Neural crest cell (in vitro differentiated cells): ENCODE measurements at places on chromosomes 6 and 20. TPM values are rescaled to one million over a fixed set of nuclear protein-coding genes. Genes with fewer than 3 reads are reported as not detected.

- no peak overlapping the region for H3K27ac ChIP-seq
- H3K27me3 ChIP-seq = no peaks in the 10 kb centered on the region
- no peak for DNase-seq
- H3K4me3 ChIP-seq = no peak overlapping the region
Observed at GRCh38 chr6:139860203-139860602, 485.8 kb upstream of the CITED2 start.

DNA sequence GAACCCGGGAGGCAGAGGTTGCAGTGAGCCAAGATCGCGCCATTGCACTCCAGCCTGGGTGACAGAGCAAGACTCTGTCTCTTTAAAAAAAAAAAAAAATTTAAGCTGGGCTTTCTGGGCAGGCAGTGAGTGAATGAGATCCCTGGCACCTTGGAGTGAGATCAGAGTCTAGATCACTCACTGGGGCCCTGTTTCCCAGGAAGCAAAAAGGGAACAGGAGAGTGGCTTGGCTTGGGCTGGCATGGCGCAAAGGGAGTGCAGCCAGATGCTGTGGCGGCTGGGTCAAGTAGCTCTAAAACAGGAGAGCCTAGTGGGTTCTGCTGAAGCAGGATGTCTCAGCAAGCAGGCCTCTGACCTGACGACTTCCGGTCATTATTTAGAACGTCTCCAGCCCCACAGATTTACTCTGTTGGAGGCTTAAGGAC, 10.4 kb downstream of the PLCG1 start:
- peak overlapping the region; percentile 22 for H3K27ac ChIP-seq
- no peaks in the 10 kb centered on the region for H3K27me3 ChIP-seq
- H3K4me1 ChIP-seq = peaks cover 57% of the 10 kb centered on the region
- no peak for DNase-seq

GRCh38 chr20:11437611-11438380, 479.9 kb upstream of the BTBD3 start:
- H3K36me3 ChIP-seq = peaks cover 29% of the 10 kb centered on the region
- peaks cover 2% of the 10 kb centered on the region for H3K4me1 ChIP-seq
- DNase-seq = no peak
- no peak overlapping the region for H3K4me3 ChIP-seq
- no peaks in the 10 kb centered on the region for H3K27me3 ChIP-seq

GRCh38 chr6:170150590-170150945, 140.3 kb downstream of the DLL1 start:
- H3K27ac ChIP-seq = no peak overlapping the region
- no peak for DNase-seq
- peaks cover 40% of the 10 kb centered on the region for H3K4me1 ChIP-seq
- H3K27me3 ChIP-seq = peaks cover 20% of the 10 kb centered on the region
- no peaks in the 10 kb centered on the region for H3K36me3 ChIP-seq
- H3K4me3 ChIP-seq = no peak overlapping the region

DNA sequence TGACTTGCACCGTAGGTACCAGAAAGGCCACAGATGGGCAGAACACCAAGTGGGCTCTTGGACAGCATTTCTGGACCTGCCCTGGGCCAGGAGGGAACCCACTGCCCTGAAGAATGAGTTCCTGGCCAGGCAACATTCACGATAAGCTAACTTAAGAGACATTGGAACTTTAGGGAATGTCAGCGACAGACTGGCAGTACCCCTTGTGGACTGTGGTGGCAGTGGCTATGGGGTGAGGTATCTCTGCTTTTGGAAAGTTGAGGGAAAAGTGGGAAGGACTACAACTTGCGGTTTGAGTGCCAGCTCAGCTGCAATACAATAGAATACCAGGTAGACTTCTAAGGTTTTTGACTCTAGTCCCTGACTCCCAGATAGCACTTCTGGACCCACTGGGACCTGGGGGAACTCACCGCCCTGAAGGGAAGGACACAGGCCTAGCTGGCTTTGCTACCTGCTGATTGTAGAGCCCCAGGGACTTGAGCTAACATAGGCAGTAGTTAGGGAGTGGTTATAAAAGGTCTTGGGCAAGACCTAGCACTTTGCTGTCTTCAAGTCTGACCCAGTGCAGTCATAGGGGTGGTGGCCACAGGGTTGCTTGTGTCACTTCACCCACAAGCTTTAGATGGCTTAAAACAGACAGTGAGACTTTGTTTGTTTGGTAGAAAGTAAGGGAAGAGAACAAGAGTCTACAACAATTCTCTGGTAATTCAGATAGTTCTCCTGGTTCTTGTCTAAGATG, 617.6 kb downstream of the COL12A1 start:
- peaks cover 2% of the 10 kb centered on the region for H3K36me3 ChIP-seq
- peaks cover 1% of the 10 kb centered on the region for H3K4me1 ChIP-seq
- H3K27me3 ChIP-seq = no peaks in the 10 kb centered on the region
- no peak for DNase-seq

DNA sequence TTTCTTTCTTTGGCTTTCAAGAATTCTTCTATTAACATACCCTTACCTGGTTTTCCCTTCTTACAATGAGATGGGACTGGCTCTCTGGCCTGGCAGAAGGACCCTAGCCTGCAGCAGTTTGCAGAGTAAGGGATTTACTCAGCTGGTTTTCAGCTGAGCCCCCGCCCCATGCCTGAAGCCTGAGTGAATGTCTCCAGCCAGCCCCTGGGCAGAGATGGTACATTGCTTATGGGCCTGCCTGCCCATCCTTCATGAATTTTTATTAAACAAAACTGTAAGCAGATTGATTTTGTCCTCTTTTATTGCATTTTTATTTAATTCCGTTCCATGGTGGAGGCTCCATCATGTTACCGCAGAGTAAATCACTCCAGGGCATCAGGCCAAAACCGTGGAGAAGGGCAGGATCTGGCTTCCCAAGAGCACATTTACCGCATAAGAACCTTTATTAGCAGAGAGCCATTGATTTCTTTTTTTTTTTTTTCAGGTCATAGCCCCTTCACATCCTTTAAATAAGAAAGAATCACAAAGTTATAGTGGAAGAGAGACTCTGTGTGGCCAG, 316.2 kb downstream of the DHX35 start:
- H3K4me3 ChIP-seq = no peak overlapping the region
- no peak overlapping the region for H3K27ac ChIP-seq
- peaks cover 8% of the 10 kb centered on the region for H3K36me3 ChIP-seq
- H3K4me1 ChIP-seq = peaks cover 8% of the 10 kb centered on the region
- no peak for DNase-seq

- H3K27ac ChIP-seq = no peak overlapping the region
- DNase-seq = no peak
- H3K36me3 ChIP-seq = peaks cover 2% of the 10 kb centered on the region
Observed at GRCh38 chr6:2828629-2829028, 13.0 kb downstream of the SERPINB1 start.

- H3K27me3 ChIP-seq = no peaks in the 10 kb centered on the region
- H3K27ac ChIP-seq = no peak overlapping the region
- H3K36me3 ChIP-seq = no peaks in the 10 kb centered on the region
- no peak for DNase-seq
- H3K4me3 ChIP-seq = no peak overlapping the region
Observed at GRCh38 chr6:20260360-20260759, 48.1 kb upstream of the MBOAT1 start.

GRCh38 chr20:7940341-7940740, at the start of gene HAO1:
TSS of gene HAO1 (minus strand) at chr20:7940458. CDS start at chr20:7940422, 36 bp downstream.
- DNase-seq = no peak
- no peak within 1 kb of the TSS for H3K27ac ChIP-seq
- peaks cover 13% of the 10 kb centered on the region for H3K4me1 ChIP-seq
- no peak within 1 kb of the TSS for H3K4me3 ChIP-seq
- no peaks in the 10 kb centered on the region for H3K36me3 ChIP-seq

DNA sequence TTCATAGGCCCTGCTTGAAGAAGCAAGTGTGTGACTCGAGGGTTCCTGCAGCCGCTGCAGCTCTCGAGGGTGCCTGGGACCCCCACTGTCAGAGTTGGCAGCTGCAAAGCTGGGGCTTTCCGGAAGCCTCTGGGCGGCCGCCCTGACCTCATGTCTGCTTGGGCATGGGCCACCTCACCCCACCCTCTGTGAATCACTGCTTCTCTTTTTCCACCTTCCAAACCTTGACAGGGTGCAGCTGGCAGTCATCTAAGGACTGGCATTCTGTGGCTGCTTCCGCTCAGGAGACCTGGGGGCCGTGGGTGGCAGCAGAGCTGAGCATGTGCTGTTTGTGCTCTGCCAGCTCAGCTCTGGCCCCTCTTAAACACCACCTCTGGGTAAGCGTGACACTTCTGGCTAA, 32.0 kb downstream of the ERMARD start:
- H3K27ac ChIP-seq = peak overlapping the region; percentile 10
- H3K27me3 ChIP-seq = no peaks in the 10 kb centered on the region
- no peak for DNase-seq
- no peak overlapping the region for H3K4me3 ChIP-seq
- H3K4me1 ChIP-seq = no peaks in the 10 kb centered on the region

GRCh38 chr20:47202733-47203667, 153.5 kb downstream of the ZMYND8 start:
- peaks cover 16% of the 10 kb centered on the region for H3K4me1 ChIP-seq
- no peak overlapping the region for H3K4me3 ChIP-seq
- H3K36me3 ChIP-seq = peaks cover 5% of the 10 kb centered on the region
- H3K27me3 ChIP-seq = no peaks in the 10 kb centered on the region
- DNase-seq = no peak

- H3K27me3 ChIP-seq = peaks cover 20% of the 10 kb centered on the region
- no peak overlapping the region for H3K4me3 ChIP-seq
- no peak for DNase-seq
- H3K4me1 ChIP-seq = no peaks in the 10 kb centered on the region
Observed at GRCh38 chr6:137025786-137026730, 18.7 kb downstream of the IL20RA start.

DNA sequence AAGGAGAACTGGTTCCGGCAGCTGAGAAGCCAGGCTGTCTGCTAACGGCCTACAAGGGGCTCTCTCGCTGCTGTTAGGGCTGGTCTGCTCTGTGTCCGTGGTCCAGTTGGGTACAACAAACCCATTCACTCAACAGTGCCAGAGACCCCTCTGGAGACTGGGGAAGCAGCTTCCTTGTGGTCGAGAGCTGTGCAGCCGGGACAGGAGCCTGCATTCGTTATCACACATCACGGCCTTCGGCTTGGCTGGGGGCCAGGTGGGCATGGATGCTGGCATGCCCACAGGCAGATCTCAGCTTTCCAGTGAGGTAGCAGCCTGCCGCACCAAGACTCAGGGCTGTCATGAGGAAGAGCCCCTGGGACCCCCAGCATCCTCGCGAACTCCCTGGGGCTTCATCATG, 124.7 kb downstream of the PREX1 start:
- H3K36me3 ChIP-seq = peaks cover 26% of the 10 kb centered on the region
- no peak overlapping the region for H3K4me3 ChIP-seq
- no peaks in the 10 kb centered on the region for H3K27me3 ChIP-seq
- no peak overlapping the region for H3K27ac ChIP-seq
- peaks cover 19% of the 10 kb centered on the region for H3K4me1 ChIP-seq

GRCh38 chr6:166560222-166560621, 26.3 kb downstream of the RAMACL start:
- DNase-seq = no peak
- no peaks in the 10 kb centered on the region for H3K27me3 ChIP-seq
- no peak overlapping the region for H3K27ac ChIP-seq
- H3K4me1 ChIP-seq = peaks cover 23% of the 10 kb centered on the region
- H3K4me3 ChIP-seq = no peak overlapping the region

- H3K4me3 ChIP-seq = no peak overlapping the region
- no peaks in the 10 kb centered on the region for H3K27me3 ChIP-seq
- no peak for DNase-seq
- H3K27ac ChIP-seq = no peak overlapping the region
Observed at GRCh38 chr20:3861191-3861590, 14.6 kb downstream of the MAVS start.

GRCh38 chr20:38230957-38231526, 29.5 kb downstream of the KIAA1755 start:
- peaks cover 7% of the 10 kb centered on the region for H3K4me1 ChIP-seq
- no peak overlapping the region for H3K4me3 ChIP-seq
- H3K36me3 ChIP-seq = no peaks in the 10 kb centered on the region
- no peak for DNase-seq
- no peaks in the 10 kb centered on the region for H3K27me3 ChIP-seq

- no peak overlapping the region for H3K4me3 ChIP-seq
- no peaks in the 10 kb centered on the region for H3K36me3 ChIP-seq
- no peak overlapping the region for H3K27ac ChIP-seq
- no peak for DNase-seq
Observed at GRCh38 chr6:49326347-49326746, 136.7 kb downstream of the MMUT start.

- DNase-seq = no peak
- H3K36me3 ChIP-seq = no peaks in the 10 kb centered on the region
- H3K4me3 ChIP-seq = no peak overlapping the region
- peaks cover 25% of the 10 kb centered on the region for H3K27me3 ChIP-seq
- H3K4me1 ChIP-seq = no peaks in the 10 kb centered on the region
Observed at GRCh38 chr20:22920898-22921297, 114.2 kb upstream of the SSTR4 start.

GRCh38 chr6:66948106-66948505, 1241.1 kb upstream of the EYS start:
- H3K27me3 ChIP-seq = no peaks in the 10 kb centered on the region
- H3K36me3 ChIP-seq = no peaks in the 10 kb centered on the region
- no peak overlapping the region for H3K27ac ChIP-seq
- H3K4me3 ChIP-seq = no peak overlapping the region
- H3K4me1 ChIP-seq = no peaks in the 10 kb centered on the region
- no peak for DNase-seq

DNA sequence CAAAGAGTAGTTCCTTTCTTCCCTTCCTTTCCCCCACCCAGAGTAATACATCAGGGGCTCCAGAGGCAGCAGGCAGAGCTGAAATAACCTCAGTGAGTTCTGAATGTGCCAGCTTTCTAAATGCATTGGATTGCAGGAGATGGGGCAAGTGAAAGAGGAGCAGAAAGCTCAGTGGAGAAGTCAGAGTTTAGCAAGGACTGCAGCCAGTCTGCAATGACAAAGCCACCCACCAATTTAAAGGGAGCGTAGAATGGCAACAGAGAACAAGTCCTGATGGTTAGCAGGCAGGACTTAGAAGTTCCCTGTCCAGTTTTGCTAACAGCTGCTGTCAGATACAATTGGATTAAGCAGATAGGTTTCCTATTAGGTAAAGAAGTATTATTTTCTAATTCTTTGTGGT, 203.4 kb upstream of the RIN2 start:
- DNase-seq = no peak
- no peak overlapping the region for H3K4me3 ChIP-seq
- H3K27ac ChIP-seq = no peak overlapping the region
- H3K4me1 ChIP-seq = no peaks in the 10 kb centered on the region
- H3K27me3 ChIP-seq = no peaks in the 10 kb centered on the region
- no peaks in the 10 kb centered on the region for H3K36me3 ChIP-seq

DNA sequence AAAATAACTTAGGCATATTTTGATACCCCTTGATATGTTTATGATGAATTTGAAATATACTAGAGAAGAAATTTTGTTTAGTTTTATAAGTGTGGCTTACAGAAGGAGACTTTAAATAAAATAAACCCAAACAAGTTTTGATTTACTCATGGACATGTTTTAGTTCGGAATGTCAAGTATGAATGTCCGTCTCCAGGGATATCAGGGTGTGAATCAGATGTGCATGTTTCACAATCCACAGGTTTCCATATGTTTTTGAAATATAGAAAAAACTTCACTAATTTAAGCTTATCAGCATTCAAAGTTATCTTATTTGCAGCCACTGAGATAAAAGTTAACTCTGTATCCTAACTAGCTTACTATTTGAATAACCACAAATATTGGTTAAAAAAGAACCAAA, 51.5 kb downstream of the PLCB1 start:
- DNase-seq = no peak
- H3K4me1 ChIP-seq = no peaks in the 10 kb centered on the region
- H3K36me3 ChIP-seq = no peaks in the 10 kb centered on the region

Gene SLC12A5
- 9.6 and 10.0 TPM in 2 replicates for total RNA-seq

Gene SLC18B1
- 18.4 and 18.8 TPM in 2 replicates for total RNA-seq

Gene TMEM242
- total RNA-seq = 10.4 and 11.3 TPM in 2 replicates

Gene KLC4
- 16.7 and 20.3 TPM in 2 replicates for total RNA-seq

Gene MEP1A
- not detected in 2 replicates for total RNA-seq

Gene DLL1
- 53.9 and 59.8 TPM in 2 replicates for total RNA-seq

Gene PDE10A
- total RNA-seq = 23.7 and 26.2 TPM in 2 replicates

Gene KCNK16
- total RNA-seq = not detected in 2 replicates

Gene DEFB124
- total RNA-seq = not detected in 2 replicates

Gene LAMA4
- total RNA-seq = 14.7 and 18.0 TPM in 2 replicates
